ENCODE measurements at places on chromosomes 1 and 21.

DNA sequence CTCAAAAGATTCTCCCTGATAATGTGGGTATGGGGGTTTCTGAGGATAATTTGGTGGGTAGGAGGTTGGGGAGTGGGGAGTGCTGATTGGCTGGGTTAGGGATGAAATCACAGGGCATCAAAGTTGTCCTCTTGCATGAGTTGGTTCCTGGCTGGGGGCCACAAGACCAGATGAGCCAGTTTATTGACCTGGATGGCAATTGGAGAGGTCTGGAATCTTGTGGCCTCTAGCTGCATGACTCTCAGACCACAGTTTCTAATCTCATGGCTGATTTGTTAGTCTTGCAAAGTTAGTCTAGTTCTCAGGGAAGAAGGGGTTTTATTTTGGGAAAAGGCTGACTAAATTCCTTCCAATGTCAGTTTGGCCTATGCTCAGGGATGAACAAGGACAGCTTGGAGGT lies 3.3 kb upstream of the GBP1 start:
- DNase-seq = no peak

- no peak for DNase-seq
Observed at GRCh38 chr1:102733491-102734236, 374.7 kb downstream of the COL11A1 start.

DNA sequence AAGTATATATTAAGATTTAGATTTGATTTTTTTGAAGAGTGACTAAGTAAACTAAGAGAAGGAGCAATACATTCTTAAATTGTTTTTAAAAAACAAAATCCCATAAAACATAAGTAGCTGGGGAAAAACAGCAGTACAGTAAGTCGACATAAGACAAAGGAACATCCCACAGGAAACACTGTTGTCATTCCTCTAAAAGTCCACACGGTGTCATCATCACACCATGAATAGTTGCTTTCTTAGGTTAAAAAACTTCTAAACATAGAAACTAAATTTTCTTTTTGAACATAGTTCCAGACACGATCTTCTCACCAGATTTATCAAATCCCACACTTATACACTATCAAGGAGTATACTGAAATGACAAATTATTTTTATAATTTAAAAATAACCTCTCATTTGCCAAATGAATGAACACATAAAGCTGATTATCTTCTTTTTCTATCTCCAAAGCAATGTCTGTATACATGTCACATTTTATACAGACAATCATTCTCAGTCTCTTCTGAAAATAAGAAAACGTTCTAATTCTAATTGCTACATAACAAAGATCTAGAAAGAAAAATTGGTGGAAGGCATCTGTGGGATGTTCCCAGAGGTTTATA lies 15.8 kb downstream of the ODF2L start:
- DNase-seq = no peak

GRCh38 chr1:184843732-184844495 lies 89.3 kb upstream of the EDEM3 start:
- DNase-seq = no peak

DNA sequence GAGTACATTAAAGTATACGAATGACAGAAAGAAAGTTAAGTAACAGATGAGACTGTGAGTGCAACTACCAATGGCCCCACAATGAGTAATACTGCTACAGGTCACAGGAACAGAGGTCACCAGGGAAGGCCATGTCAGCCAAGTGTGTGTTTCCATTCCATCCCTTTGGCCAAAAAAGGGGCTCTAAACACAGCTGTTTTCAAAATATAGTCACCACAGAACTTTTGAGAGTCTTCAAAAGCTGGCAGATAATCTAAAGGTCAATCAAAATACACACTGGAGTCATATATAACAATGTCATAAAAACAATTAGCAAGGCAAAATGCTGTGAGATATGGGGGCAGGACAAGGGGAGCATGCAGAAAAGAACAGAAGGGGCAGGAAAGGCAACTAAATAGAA lies 10.2 kb downstream of the USP24 start:
- DNase-seq = no peak

- DNase-seq = no peak
Observed at GRCh38 chr1:181704546-181704945, 221.2 kb downstream of the CACNA1E start.

DNA sequence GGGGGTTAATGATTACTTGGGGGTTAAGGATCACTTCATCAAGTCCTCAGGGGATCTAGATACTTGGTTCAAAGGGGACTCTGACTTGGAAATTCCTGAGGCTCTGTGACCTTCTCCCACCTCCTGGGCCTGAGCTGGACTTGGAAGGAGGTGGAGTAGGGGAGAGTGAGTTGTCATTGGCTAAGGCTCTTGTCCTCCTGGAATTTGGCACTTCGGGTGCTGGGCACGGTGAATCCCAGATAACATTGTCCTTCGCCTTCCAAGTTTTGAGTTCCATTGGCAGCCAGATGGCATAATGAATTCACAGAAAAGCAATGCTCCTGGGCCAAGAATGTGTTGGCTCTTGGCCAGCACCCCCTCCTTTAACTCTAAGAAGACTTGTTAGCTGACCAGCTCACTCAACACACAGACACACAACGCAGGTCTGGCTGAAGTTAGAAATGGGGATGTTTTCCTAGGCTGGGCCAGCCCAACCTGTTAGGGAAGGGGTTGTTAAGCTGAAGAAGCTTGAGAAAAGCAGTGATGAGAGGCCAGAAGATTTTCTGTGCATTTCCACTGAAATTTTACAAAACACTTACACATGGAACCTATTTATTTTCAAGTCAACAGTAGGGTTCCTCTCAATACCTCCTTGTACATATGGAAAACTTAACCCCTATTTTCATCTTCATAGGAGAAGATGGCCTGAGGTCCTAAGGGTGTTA lies 29.7 kb downstream of the SLC26A9 start:
- DNase-seq = no peak

- DNase-seq = no peak
Observed at GRCh38 chr1:241217516-241217915, 139.5 kb downstream of the RGS7 start.

- no peak for DNase-seq
Observed at GRCh38 chr1:221101807-221102605, 222.8 kb downstream of the HLX start.

DNA sequence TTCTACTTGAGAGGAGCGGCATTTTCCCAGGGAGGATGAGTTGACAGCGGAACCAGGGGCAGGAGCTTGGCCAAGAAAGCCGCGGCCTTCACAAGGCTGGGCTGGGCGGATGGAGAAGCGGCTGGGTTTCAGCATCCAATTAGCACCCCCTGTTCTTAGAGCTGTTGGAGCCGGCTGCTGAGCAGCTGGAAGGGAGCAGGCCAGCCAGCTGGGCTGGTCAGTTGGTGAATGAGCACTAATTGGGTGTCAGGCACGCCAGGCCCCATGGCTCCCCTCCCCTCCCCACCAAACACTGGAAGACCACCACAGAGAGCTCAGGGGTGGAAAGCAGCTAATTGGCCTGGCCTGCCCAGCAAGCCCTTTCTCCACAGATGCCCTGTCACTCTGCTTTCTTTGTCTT lies 245.6 kb downstream of the RRAGC start:
- DNase-seq = no peak

- no peak for DNase-seq
Observed at GRCh38 chr1:23191199-23191598, 22.5 kb upstream of the LUZP1 start.

DNA sequence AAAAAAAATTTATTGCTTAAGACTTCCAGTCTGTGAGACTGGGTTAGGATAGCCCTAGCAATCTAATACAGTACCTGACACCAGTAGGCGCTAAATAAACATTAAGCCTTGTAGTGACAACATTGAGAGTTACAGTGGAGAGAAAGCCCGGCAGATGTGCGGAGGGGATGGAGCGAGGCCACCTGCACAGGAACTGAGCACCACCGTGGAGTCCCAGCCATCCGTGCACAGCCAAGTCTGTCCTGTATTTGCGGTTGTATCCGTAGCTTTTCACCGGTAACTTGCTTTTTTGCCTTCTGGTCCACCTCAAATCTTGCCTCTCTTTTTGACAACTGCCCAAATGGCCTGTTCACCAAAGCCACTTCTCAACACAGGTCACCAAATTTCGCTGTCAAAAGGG lies 260.1 kb downstream of the GPATCH2 start:
- no peak for DNase-seq

DNA sequence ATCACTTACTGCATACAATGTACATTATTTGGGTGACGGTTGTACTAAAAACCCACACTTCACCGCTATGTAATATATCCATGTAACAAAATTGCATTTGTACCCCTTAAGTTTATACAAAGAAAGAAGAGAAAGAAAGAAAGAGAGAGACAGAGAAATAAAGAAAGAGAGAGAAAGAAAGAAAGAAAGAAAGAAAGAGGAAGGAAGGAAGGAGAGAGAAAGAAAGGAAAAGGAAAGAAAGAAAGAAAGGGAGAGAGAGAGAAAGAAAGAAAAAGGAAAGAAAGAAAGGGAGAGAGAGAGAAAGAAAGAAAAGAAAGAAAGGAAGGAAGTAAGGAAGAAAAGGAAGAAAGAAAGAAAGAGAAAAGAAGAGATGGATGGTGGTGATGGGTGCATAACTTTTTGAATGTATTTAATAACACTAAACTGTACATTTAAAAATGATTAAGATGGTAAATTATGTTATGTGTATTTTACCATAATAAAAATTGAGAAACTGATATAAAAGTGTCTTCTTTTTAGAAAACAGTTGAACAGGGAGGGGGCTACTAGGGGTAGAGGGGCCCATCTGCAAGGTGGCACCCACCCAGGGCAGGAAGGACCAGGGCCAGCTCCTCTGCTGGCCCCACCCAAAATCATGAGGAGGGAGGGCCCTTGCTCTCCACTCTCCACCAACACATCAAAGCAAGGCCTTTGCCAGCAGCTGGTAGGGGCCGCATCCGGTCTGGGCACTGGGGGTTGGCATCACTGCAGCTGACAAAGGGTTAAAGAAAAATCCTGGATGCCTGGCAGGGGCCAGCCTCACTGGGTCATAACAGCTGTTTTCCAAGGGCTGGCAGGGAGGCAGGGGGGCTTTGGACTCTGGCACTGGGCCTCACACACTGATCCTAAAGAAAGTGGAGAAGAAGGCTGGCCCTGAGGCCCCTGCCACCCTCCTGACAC lies 153.9 kb upstream of the EDN2 start:
- DNase-seq = no peak

DNA sequence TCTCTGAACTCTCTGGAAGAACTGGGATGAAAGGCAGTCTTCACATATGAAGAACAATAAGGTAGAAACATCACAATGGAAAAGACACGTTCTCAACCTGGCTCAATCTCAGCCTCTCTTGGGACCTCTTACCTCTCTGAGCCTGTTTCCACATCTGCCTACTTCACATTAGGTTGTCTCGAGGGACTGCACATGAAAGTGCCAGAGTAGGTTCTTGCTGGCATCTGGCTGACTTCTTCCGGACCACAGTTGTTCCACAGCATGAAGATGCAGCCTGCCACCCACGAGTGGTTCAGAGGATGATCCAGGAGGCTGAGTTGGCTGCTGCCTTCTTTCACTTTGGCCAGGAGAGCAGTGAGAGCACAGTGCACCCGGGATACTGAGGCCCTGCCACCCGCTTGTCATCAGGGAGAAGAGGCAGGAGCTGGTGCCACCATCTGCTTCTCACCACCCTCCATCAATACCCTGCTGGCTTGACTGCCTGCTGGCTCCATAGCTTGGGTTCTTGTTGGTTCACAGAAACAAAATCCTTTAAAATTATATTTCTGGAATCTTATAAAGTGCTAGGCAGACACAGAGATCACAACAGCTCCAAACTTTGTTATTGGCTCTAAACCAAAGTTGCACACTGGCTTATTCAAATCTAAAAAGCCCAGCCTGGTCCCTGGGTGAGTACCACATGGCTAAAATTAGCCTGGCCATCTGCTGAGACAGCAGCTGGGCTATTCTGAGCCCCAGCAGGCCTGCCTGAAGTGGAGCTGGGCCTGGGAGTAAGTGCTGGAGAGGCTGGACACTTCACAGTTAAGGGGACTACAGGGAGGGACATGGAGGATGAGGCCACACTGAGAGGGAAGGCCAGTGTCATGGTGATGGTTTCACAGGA lies 46.9 kb upstream of the LIN9 start:
- no peak for DNase-seq

DNA sequence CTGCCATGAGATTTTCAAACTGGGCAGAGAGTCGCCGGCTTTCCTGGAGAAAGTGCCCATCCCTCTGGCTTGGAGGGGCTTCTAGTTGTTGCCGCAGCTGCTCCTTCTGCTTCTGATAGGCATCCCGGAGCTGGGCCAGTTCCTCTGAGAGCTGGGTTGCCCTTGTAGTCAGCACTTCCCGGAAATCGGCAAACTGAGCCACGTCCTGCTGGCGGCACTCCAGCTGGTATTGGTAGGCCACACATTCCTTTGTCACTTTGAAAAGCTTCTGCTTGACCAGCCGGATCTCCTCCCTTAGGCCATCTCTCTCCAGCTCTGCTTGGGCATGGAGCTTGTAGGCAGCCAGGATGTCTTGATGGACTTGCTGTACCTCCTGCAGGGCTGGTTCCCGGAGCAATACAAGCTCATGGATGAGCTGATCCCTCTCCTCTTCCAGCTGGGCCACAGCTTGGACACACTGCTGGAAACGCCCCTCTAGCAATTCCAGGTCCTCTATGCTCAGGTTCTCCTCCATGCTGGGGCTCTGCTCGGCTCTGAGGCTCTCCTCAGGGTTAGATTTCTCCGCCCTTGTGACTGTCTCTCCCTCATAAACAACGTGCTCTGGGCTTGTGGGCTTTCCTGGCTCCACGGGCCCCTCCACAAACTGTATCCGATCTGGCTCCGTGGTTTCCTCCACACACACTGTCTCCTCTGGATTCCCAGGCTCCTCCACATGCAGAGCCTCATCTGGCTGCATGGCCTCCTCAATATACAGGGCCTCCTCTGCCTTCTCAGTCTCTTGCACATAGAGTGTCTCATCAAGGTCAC lies 7.3 kb downstream of the SYNC start:
- no peak for DNase-seq

DNA sequence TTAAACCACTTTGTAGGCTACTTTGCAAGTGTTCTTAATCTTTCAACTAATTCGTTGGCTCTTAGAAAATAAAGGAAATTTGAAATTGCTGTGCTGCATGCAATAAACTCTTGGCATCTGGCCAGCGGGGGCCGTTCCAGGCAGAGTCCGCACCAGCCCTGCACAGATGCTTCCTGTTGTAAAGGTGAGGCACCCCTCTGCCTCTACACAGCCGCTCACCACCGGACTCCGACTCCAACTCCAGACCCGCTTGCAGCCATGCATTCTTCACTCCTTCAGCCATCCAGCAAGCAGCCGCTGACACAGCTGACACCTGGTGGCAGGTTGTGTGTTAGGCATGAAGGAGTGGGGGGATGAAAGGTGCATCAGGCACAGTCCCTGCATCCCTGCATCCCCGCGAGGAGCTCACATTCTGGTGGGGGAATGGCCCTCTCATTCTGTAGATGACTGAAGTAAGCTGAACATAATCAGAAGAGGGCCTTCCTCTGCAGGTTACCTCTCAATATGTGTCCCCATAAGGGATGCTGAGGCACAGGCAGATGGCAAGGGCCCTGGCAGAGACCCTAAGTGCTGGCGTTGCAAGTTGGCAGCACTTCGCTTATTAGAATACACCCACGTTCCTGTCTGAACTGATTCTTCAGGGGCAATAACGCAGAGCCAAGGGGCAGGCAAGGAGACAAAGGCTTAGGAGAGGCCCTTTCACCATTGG lies 56.8 kb downstream of the GLIS1 start:
- no peak for DNase-seq

DNA sequence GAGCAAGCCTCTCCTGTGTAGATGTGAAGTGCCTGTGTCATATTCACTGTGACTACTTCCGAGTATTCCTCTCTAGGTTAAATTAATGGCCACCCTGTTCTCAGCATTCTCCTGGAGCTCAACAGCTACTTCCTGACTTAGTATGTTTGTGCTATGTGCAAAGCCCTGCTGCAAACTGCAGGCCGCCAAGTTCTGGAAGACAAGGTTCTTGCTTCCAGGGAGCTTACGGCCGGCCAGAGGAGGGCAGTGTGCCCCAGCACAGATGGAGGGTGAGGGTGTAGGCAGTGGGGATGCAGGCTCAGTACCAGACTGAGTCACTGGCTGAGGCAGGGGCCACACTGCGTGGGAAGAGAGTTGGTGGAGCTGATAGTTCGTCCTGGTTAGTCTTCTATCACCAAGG lies 43.2 kb downstream of the ELK4 start:
- no peak for DNase-seq
